ENCODE measurements at places on chromosomes 1 and 21.

GRCh38 chr1:55986003-55986402 is 593.4 kb downstream of the PLPP3 start:
- DNase-seq = no peak

GRCh38 chr1:42679364-42679983 is 2.7 kb upstream of the YBX1 start:
- no peak for DNase-seq

DNA sequence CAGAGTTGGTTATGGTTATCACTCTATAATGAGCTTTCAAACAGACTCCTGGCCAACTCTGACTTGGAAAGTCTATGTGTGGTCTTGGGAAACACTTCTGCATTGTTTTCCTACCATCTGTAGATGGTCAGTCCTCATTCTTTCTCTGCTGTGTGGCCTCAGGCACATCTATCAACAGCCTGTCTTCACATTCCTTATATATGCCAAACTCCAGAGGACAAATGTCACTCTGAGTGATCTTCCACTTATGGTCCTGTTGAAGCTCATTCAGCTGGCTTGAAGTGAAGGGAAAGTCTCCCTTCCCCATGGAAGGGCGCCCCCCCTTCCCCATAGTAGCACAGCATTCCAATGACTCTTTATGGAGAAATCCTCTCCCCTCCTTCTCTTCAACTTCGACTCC is 58.7 kb downstream of the VANGL2 start:
- DNase-seq = no peak

GRCh38 chr1:73472810-73473209 is 725.2 kb downstream of the LRRIQ3 start:
- DNase-seq = no peak

GRCh38 chr21:40278345-40278744 is 411.1 kb downstream of the PCP4 start:
- no peak for DNase-seq

DNA sequence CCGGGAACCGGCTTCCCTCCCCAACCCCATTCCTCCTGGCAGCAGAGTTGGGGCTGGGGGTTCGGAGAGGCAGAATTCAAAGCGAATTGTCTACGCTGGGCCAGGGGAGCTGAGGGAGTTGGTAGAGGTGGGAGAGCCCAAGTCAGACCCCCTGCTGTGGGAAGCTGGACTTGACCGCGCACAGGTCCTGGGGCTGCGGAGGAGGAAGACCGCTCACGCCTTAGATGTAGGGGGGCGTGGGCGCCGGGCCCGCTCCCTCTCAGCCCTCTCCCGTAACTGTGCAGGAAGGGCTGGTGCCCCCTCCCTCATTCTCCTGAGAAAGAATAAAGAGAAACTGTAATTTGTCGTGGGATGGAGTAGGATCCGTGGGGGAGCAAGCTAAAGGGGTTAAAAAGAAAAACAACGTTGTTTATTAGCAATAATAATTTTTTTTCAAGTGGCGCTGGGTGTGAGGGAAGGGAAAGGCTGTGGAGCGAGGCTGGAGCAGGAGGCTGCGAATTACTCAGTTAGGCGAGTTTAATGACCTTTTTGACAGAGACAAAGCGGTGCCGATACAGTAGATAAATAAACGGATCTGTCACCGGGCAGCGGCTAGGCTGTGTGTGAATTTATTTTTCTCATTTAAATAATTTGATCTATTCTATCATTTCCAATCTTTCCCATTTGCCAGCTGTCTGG is 838 bp upstream of the GRIK3 start:
- DNase-seq = no peak

DNA sequence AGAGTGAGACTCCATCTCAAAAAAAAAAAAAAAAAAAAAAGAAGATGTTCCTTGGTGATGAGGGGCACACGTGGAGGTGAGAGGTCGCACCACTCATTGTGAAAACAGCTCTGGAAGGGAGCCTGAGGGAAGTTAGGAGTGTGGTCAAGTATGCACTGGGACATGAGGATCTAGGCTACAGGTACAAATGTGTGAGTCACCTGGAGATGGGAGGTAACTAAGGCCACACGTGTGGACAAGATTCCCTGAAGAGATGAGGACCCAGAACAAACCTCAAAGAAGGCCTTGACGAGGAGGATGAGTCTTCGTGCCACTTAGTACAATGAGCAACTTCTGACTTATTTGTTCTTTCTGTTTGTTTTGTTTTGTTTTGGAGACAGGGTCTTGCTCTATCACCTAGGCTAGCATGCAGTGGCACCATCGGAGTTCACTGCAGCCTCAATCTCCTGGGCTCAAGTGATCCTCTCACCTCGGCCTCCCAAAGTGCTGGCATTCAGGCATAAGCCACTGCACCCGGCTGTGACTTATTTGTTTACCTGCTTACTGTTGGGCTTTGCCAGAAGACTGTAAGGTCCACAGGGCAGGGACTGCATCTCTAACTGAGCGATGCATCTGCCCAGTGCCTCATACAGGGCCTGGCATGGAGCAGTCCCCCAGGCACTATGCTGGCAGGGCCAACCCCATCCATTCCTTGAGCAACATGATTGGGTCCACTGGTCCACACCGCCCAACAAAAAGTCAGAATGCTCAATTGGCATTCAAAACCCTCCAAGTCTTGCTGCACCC is 6.4 kb downstream of the ASAP3 start:
- no peak for DNase-seq

GRCh38 chr1:58768971-58769808 is 14.7 kb downstream of the JUN start:
- peak; percentile 13 for DNase-seq

Measured in NCI-H1930 (cell line).